Activated effector memory CD4-positive, alpha-beta T cell treated with anti-CD3 and anti-CD28 coated beads, Interleukin-2, amount 50 U/mL, for 16 hours (primary cell): ENCODE measurements at places on chromosomes 5 and 9.

- DNase-seq, result no peak
Observed at GRCh38 chr9:72753266-72753893, 199.5 kb downstream of the ALDH1A1 start.

DNA sequence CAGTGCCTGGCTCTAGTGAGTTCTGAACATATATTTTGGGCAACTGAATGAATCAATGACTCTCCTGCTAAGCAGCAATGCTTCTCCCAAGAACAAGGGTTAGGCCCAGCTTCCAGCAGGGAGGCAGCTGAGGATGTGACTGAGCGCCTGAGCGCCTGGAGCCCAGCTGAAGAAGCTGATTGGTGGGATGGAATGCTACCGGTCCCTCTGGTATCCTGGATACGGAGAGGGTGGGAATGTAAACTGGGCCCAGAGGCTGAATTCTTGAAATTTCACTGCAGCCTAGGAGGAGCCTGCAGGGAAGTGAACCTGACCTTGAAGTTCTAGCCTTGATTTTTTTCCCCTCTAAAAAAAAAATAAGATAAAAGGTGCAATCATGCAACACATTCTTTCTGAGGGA is 43.2 kb downstream of the WWC1 start:
- no peak for DNase-seq

DNA sequence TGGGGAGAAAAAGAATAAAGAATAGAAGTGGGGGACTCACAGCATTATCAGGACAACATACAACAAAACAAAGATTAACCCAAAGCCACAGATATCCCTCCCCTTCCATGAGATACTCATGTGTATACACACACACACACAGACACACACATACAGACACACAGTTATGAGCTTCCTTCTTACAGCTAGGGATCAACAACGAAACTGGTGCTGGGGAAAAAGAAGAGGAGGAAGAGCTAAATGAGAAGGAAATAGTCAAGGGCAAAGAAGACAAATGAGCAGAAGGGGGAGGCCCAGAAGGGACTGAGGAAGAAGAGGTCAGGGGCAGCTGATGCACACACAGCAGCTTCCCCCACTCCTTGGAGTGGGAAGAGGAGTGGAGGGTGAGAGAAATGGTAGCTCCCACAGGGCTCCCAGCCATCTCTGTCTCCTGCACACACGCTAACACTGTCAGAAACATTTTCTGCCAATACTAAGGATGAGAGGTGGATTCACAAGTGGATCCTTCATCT is 66.2 kb downstream of the SIL1 start:
- DNase-seq, result no peak

- no peak for DNase-seq
Observed at GRCh38 chr9:82498541-82499317, 510.2 kb downstream of the SPATA31D1 start.

DNA sequence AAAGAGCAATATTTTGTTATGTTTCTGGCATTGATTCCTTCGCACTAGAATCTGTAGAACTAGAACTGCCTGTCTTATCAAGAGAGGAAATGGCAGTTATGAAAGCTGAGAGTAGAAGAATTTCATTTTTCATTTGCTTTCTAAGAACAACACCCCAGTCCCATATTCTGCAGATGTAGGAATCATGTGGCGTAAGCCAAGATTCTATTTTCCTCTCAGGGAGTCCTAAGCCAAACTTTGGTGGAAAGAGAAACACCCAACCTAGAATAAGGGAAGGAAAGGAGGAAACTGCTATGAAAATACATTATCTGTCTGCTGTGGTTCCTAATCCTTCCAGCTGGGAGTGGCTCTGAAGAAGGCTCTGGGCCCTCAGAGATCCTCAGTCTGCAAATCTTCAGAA is 1176.9 kb upstream of the C9orf72 start:
- no peak for DNase-seq

GRCh38 chr5:56622141-56622540 is 193.2 kb upstream of the MAP3K1 start:
- DNase-seq, result no peak

- peak; percentile 76 for DNase-seq
Observed at GRCh38 chr9:97388721-97389238, 23.1 kb upstream of the TDRD7 start.

GRCh38 chr5:38447786-38448185 is 108.7 kb downstream of the LIFR start:
- no peak for DNase-seq

DNA sequence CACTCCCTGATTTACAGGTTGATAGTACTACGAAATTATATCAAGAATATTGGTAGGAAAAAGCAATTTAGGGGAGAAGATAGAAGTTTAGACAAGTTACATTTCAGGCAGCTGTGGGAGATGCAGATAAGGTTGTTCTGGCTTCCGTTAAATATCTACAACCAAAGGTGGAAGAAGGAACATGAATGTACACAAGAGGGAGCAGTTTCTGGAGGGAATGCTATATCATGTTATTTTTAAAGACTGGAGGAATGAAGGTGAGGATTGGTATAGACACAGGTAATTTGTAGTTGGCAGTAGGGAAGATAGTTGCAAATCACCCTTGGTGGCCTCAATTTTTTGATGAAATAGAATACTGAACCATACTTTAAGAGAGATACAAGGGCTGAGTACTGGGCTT is 187.3 kb upstream of the NMUR2 start:
- no peak for DNase-seq

GRCh38 chr9:91195372-91196012 is 166.2 kb downstream of the AUH start:
- no peak for DNase-seq

DNA sequence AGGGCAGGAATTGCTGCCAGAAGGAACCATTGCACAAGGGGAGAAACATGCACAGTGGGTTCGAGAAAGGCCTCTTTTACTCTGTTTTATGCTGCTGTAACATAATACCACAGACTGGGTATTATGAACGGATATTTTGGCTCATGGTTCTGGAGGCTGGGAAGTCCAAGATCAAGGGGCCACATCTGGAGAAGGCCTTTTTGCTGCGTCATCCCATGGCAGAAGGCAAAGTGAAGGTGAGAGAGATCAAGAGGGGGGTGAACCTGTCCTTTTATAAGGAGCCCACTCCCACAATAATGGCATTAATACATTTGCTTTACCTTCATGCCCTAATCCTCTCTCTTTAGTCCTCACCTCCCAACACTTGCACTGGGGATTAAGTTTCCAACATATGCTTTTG is 136.9 kb upstream of the ALDH1B1 start:
- DNase-seq, result no peak

DNA sequence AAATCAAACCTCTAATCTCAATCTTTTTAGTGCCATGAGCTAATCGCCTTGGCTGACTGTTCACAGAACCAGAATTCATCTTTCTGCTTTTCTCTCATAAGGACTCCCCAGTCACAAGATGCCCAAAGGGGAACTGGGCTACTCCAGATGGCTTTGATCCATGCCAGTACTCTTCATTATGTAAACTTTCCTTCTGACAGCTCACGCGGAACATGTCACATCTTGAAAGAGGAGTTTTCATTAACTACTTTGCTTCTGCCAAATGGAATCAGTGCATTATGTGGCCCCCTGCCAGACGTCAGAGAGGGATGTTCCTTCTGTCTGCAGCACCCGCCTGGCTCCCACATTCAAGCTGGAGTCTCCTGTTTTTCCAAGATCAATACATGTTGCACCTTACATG is 142.1 kb upstream of the NMUR2 start:
- DNase-seq, result no peak

GRCh38 chr5:137666461-137666850 is 69.4 kb downstream of the KLHL3 start:
- no peak for DNase-seq

GRCh38 chr5:25393957-25394356 is 749.2 kb upstream of the CDH10 start:
- DNase-seq, result no peak

DNA sequence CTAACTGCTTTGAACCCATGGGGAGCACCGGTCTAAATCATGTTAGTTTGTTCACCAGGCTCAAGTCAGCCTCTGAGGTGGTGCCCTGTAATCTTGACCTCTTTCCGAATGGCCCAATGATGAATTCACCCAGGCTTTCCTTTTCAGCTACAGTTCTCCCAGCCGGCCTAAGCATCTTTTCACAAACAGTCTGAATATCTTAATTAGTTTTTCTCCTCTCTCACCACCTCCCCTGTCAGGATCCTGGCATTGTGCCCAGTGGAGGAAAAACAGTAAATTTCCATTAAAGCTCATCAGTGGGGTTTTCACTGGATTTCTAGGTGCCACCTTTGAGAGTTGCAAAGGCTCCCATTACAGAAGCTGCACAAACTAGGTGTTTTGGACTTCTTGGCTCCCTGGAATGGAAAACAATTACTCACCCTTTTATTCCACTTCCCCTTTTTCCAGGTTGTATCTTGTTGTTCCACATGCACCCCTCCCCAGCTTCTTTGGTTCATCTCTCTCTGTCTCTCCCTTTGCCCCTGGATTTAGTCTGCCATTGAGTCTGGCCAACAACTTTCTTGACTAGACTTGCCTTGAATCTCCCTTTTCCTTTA is 69.4 kb upstream of the ADAMTSL1 start:
- no peak for DNase-seq

- no peak for DNase-seq
Observed at GRCh38 chr9:13461414-13461991, 182.0 kb upstream of the MPDZ start.

GRCh38 chr5:149677731-149678130 is 52.4 kb upstream of the PPARGC1B start:
- no peak for DNase-seq

- no peak for DNase-seq
Observed at GRCh38 chr5:174323878-174324281, 278.4 kb downstream of the NSG2 start.

- no peak for DNase-seq
Observed at GRCh38 chr5:93930098-93930497, 188.7 kb upstream of the POU5F2 start.

- no peak for DNase-seq
Observed at GRCh38 chr9:84804951-84805694, 135.6 kb downstream of the NTRK2 start.

GRCh38 chr5:65150599-65151304 is 331.0 kb downstream of the ADAMTS6 start:
- no peak for DNase-seq

DNA sequence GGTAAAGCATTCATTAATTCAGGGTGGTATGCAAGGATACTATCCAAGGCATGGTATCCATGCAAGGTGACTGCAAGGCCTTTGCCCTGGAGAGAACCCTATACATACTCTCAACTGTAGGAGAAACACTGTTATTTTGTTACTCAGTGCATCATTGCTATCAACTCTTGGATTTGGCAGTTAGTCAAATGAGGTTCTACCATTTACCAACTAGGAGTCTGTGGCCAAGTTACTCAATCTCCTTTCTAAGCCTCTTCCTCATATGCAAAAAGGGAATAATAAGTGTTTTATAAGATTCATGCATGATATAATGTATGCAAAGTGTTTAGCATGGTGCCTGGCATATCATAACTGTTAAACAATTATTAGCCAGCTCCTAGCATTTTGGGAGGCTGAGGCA is 4.0 kb downstream of the PCDHGC3 start:
- no peak for DNase-seq
